NCI-H2081 (cell line): ENCODE measurements at places on chromosomes 11 and 22.
A peak's percentile ranks its signal among the peaks of the same experiment; 100 is the strongest.

GRCh38 chr11:63443714-63444113 is 47.3 kb downstream of the PLAAT5 start:
- no peak for DNase-seq

DNA sequence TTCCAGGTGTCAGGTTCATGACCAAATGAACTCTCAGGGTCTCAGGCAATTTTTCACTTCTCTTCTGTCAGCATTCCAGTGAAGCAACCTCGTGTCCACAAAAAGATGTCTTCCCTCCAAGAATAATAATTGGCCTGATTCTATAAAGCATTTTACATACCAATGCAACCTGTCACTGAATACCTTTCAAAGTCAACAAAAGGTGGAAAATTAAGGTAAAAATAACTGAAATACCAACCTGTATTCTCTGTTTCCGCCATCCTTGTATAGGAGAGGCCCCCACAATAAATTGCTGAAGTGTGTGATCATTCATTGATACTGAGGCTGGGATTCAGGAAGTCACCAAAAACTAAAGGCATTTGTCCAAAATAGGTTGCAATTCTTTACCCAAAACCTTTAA is 77.4 kb upstream of the TMEM45B start:
- no peak for DNase-seq

DNA sequence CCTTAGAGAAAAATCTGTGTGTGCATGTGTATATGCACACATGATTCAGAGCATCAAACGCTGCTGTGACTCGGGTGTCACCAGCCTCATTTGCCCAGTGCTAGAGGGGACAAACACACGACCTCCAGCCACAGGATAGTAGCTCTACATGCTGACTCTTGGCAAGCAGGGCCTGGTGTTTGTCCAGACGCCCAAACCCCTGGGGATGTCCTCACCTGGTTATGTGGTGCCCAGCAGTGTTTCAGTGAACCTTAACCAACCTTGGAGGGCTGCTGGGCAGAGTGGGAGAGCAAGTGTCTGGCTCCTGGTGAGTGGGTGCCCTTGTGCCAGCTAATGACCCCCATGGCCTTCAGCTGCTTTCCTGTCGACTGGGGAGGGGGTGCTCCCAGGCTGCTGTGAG is 26.7 kb downstream of the IGLL1 start:
- no peak for DNase-seq

GRCh38 chr11:79244798-79245197 is 196.0 kb downstream of the TENM4 start:
- DNase-seq, result no peak

DNA sequence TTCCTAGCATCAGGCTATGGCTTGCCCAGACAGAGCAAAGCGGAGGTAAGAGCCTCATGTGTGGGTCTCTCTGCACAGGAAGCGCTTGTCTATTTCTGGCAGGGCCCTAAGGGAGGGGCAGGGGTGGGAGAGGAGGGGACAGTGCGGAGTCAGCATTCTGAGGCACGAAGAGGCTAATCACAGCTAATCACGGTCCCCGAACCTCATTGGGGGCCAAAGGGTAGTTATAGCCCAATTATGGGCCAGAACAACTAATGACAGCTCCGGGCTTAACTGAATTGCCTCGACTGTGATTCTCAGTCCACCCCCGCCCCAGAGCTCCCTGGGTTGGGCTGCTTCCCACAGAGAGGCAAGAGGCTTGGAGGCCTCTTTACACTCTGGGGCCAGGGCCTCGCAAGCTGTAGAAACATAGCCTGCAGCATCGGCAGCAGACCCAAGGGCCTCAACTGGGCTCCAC is 72.7 kb upstream of the PRDM11 start:
- DNase-seq, result no peak

DNA sequence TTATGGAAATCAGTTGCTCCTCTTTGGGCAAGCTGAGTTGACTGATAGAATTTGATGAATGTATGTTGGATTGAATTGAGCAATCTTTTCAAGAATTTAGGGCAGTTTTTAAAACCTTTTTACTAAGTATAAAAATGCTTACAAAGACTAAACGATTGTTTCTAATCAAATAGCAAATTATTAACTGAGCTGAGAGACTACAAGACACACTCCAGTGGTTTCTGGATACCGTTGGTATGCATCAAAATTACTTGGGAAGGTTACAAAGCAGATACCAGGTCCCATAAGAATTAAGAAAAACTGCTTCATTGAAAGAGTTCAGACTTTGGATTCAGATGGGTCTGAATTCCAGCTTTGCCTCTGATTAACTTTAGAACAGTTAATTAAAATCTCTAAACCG is 721.4 kb downstream of the FAM181B start:
- no peak for DNase-seq

GRCh38 chr11:116224154-116224888 is 548.5 kb downstream of the BUD13 start:
- peak; percentile 71 for DNase-seq

DNA sequence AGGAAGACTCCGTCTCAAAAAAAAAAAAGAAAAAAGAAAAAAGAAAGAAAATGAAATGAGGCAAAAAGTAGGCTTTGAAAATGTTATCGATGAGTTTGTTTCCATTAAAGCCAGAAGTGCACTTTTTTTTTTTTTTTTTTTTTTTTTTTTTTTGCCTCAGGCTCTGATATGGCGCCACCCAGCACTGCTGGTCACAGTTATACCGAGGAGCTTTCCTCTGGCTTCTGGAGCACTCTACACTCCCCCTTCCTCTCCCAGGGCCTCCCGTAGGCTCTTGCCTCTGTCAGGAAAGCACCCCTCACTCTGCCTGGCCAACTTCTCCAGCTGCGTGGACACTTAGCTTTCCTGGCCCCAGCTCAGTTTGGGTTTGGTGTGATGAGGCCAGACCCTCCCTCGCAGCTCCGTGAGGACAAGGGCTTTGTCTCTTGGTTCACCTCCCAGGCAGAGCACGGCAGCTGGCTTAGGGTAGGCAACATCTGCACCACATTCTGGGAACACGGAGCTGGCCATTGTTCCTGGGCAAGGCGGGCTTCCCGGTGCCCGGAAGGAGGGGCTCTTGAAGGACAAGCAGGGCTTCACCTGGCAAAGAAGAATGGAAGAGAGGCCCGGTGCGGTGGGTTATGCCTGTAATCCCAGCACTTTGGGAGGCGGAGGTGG is 16.9 kb downstream of the FADS2 start:
- no peak for DNase-seq

- peak; percentile 10 for DNase-seq
Measured at GRCh38 chr11:31808721-31809540, 2.2 kb downstream of the PAX6 start.

DNA sequence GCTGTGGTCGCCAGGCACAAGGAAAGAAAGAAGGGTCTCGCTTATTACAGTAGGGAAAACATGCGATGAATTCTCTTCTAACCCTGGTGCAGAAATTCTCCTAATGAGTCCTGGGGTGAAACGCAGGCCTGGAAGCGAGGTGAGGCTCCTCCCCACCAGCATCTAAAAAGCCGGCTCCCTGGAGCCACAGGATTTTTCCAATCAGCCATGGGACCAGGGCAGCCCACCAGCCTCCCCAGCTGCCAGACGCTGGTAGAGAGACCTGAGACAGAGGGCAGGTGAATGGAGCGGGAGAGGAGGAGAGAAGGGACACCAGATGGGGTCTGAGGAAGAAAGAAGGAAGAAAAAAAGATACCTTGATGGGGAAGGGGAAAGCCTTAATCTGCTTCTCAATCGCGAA is 28.6 kb downstream of the APOL3 start:
- no peak for DNase-seq

DNA sequence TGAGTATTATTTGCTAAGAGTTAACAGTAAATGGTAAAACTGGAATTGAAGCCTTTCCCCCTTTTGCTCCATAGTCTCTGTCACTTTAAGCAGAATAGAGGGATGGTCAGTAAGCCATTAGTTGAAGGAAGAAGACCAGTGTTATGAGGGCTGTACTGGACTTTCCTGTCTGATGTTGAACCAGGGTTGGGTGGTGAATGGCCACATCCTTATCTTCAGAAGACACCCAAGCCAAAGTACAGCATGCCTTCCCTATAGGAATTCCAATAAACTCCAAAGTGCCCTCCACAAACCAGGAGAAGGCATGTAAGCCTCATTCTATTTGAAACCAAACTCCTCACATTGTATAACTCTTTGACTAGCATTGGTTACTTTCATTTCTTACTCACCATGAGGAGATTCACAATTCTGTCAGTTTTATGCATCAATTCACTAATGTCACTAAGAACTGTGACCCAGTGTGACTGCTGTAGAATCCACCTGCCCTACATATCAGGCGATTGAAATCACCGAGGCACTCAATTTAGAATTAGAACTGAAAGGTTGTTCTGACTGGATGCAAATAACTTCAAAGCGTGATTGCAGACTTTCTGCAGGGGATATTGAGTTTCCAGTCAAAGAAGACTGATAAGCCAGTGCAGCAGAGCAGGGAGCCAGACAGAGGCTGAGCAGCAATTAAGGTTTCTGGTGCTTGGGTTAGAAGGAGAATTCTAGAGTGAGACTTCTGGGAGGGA is 107.1 kb upstream of the DDI1 start:
- DNase-seq, result no peak

DNA sequence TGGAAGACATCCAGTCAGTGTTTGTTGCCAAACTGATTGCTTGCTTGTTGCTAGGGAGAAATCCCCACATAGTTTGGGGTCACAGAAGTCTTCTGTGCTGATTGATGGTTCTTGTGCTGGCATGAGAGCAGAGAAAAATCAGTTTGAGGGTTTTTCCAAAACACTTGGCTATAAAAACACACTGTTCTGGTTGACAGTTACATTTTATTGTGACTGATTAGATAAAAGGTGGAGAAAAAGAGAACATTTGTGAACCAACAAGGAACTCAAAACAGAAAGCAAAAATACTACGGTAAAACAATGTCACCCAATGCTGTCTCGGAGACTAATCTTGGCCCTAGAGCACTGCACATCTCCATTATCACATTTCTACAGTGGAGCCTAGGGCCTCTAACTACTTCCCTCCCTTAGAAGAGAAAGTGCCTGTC is 14.4 kb upstream of the EIF4G2 start:
- no peak for DNase-seq

- DNase-seq, result no peak
Measured at GRCh38 chr11:57321388-57322255, 3.1 kb downstream of the TNKS1BP1 start.

- DNase-seq, result peak; percentile 67
Measured at GRCh38 chr11:103682318-103683184, 353.9 kb upstream of the DDI1 start.

DNA sequence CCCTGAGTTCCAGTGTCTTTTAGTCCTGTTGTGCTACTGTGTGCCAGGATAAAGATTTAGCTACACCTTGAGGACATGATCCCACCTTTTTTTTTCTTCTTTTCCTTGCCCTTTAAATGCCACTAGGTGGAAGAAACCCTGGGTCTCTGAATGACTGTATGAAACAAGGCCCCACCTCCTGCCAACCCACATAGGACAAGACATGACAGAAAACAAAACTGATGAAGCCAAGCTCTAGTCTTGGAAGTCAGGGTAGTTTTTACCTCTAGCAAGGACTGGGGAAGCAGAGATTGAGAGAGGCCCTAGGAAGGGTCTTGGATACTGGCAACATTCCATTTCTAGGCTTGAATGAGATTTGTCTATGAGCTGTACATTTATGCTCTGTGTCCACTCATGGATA is 410.7 kb downstream of the MIAT start:
- DNase-seq, result no peak

DNA sequence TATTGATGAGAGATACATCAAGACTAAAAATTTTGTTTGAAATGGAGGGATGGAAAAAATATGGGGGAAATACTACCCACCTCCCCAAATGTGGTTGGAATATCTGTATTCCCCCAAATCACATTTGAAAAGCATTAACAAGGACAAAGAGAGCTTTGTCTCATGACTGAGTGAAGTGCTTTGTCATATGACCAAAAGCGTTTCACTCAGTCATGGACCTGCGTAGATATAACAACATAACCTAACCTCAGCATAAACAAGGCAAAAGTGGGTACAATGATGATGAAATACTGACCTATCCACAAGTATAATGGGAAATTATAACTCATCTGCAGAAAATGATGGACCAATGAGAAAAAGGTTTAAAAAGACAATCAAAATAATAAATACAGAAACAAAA is 418.3 kb downstream of the TBC1D22A start:
- DNase-seq, result no peak

DNA sequence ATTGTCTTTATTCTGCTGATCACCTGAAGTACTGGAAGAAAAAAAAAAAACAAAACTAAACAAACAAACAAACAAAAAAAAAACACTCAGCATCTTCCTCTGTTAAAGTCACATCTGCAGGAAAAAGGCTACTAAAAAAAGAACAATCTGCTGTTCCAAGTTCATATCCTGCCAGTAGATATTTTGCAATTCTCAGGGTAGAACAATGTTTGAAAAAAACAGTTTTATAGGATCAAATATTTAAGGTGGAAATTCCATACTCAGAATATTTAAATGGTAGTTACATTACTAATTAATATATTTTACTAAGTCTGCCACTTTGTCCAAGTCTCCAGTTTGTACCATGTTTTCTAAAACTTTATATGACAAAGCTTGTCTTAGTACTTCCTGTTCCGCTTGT is 175.2 kb downstream of the SBF2 start:
- no peak for DNase-seq

DNA sequence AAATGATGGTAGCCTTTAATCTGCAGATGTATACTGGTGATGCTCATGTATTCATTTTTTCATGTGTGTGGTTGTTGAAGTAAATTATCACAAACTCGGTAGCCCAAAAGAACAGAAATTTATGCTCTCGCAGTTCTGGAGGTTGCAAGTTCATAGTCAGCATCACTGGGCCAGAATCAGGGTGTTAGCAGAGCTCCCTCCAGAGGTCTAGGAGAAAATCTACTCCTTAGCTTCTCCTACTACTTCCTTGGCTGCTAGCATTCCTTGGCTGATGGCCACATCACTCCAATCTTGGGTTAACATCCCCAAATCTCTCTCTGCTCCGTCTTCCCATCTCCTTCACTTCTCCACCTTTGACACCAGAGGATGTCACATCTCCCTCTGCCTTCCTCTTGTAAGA is 45.3 kb upstream of the GALNT18 start:
- DNase-seq, result no peak

DNA sequence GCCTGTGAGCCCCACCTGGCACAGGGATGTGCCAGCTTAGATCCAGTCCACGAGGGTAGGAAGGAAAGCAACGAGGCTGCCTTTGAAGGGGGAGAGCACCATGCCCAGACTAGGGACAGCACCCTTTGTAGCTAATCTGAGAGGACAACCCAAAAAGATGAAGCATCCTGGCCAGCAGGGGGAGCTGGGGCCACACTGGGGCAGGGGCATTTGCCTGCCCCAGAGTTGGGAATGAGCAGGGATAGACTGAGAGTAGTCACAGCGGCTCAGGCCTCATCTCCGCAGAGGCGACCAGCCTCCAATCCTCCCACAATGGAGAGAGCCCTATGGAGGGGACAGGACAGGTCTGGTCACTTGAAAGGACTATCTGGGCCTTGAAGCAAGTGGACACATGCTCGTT is 16.4 kb downstream of the LMO1 start:
- DNase-seq, result no peak

DNA sequence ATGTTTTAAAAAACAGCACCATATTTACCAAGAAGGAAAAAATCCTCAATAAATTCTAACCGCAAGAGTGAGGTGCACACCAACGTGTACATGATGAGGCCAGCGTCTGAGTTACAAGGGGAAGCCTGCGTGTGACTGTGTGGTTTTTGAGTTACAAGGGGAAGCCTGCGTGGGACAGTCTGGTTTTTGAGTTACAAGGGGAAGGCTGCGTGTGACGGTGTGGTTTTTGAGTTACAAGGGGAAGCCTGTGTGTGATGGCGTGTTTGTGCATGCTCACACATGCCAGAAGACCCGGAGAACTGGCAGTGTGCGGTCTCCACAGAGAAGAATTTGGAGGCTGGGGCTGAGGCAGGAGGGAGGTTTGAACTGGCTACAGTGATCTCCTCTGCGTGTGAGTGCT is 1376.4 kb downstream of the TBC1D22A start:
- DNase-seq, result no peak

- no peak for DNase-seq
Measured at GRCh38 chr22:41870786-41871185, 37.9 kb downstream of the SREBF2 start.
